ENCODE measurements at places on chromosomes 2 and 18.

- DNase-seq: no peak
Measured at GRCh38 chr2:128841803-128842202, 523.1 kb upstream of the HS6ST1 start.

DNA sequence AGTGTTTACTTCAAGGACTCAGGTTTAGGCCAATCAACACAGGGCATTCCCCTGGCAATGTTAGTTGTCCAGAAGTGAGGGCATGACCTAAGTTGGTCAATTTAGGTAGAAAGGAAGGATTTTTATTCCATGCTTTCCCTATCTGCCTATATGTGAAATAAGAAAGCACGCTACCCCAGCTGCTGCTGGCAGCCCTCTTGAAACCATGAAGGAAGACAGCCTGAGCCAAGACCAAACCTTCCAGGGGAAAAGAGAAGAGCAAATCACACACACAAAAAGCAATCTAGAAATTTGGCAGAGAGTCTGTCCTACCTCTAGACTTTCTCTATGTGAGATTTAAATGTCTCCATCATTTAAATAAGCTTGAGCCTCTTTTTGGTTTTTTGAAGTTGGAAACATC is 387.6 kb downstream of the TNS1 start:
- DNase-seq: no peak

- no peak for DNase-seq
Measured at GRCh38 chr2:150156415-150156814, 331.1 kb downstream of the RND3 start.

DNA sequence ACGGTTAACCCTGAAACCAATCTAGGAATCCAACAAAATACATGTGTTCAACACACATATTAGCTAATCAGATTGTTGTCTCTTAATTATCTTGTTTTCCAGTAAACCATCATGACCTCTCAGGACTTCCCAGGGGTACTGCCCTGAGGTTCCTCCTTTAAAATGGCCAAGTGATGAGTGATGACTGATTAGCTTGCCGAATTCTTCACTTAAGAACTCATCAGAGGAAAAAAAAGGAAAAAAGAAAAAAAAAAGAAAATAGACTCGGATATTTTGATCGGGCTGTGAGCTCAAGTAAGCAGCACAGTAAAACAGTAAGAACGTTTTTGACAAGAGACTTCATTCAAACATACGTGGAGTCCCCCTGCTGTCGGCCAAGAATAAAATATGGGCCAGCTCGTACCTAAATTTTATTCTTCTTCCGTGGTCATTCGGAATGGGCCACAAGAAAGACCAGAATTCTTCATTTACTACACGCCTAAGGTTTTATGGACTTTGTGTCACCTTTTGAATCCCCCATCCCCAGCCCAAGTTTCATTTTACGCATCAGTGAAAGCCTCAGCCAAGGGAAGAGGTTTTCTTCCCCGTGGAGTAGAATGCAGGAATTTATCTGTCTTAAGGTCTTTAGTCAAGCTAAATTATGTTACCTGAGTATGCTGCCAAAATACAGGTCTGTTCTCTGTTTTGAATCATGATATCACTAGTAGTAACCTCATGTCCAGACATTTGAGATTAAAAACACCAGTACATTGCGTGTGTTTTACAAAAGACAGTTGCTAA is 40.5 kb downstream of the COLEC12 start:
- no peak for DNase-seq

- no peak for DNase-seq
Measured at GRCh38 chr2:125959047-125959446, 696.9 kb upstream of the GYPC start.

- no peak for DNase-seq
Measured at GRCh38 chr2:101139495-101139894, 11.7 kb downstream of the TBC1D8 start.
